ENCODE measurements at places on chromosomes 11 and 22.

- no peak for DNase-seq
These were observed 89.8 kb downstream of the PIWIL4 start for GRCh38 chr11:94656968-94657367.

DNA sequence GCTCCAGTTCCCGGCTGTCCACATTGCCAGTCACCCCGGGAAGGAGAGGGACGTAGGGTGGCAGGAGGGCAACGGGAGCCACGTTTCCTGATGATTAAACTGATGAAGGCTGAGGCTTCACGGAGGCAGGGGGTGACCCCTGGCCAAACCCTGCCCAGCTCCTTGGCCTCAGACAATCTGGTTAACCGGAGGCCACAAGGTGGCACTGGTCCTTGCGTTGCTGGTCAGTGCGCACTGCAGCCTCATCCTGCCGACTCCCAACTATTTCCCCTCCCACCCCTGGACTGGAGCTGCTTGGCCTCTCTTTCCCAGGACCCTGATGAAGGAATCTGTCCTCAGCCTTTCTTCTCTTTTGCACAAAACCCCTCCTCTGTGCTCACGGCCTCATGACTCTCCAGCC, 75.3 kb downstream of the PDE2A start:
- DNase-seq, result peak; percentile 24

DNA sequence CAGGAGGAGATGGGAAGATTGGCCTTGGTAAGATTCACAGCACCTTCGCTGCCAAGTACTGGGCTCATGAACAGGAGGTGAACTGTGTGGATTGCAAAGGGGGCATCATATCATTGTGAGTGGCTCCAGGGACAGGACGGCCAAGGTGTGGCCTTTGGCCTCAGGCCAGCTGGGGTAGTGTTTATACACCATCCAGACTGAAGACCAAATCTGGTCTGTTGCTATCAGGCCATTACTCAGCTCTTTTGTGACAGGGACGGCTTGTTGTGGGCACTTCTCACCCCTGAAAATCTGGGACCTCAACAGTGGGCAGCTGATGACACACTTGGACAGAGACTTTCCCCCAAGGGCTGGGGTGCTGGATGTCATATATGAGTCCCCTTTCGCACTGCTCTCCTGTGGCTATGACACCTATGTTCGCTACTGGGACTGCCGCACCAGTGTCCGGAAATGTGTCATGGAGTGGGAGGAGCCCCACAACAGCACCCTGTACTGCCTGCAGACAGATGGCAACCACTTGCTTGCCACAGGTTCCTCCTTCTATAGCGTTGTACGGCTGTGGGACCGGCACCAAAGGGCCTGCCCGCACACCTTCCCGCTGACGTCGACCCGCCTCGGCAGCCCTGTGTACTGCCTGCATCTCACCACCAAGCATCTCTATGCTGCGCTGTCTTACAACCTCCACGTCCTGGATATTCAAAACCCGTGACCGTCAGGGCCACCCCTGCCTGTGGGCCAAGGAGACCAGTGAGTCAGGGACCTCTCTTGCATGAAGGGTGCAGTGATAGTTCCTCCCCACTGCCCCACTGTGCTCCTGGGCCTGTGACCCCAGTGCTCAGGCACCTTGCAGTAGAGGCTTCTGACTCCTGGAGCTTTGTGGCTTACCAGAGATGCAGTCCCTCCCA, 83.6 kb downstream of the BCR start:
- no peak for DNase-seq

DNA sequence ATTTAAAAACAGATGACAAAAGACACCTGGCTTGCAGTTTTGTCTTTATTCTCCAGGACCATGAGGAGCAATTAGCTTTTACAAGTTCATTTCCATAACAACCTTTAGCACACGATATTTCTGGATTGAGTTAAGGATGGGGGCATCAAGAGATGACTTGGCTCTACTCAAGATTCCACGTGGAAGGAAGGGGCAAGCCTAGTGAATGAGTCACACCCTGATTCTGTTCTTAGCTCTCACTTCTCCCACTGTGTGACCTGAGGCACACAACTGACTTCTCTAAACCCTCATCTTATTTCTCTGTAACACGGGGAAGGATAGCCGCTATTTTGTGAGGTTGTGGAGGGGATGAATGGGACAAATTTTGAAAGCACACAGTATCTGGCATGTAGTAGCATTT, 185.5 kb downstream of the KIRREL3 start:
- DNase-seq, result no peak

DNA sequence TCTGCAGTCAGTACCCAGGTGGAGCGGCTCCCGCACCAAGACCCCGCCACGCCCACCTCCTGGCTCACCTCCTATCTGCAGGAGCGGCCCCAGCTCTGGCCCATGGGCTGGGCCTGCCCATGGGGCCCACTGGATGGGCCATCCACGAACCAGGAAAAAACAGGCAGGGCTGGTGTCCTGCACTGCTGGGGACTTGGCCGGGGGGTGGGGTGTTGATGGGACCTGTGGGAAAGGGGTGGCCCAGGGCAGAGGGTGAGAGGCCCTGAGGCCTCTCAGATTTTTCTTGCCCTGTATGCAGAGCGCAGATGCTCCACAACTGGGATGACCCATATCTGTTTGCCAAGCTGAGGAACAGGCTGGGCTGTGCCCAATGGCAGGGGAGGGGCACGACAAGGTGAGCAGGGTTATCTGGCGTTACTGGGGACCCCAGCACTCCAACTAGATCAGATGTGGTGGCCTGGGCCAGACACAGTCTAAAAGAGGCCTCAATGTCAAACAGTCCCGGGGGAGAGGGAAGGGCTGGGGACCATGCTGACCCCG, 2.7 kb upstream of the PIM3 start:
- no peak for DNase-seq

DNA sequence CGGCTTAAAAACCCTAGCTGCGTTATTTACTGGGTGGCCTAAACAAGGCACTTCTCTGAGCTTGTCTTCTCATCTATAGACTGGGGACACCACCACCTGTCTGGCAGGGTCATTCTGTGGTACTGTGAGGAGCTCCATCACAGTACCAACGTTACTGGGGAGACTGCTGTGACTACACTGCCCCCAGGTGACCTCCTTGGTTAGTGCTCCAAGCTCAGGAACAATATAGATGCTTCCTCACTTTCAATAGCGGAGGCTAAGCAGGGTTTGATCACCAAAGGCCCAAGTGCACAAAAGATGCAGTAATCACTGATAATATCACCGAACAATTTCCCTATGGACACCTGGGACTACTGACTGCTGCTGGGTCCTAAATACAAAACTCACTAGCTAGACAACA, 18.8 kb downstream of the PRPF19 start:
- peak; percentile 51 for DNase-seq

- no peak for DNase-seq
These were observed 56.2 kb downstream of the SLC22A12 start for GRCh38 chr11:64647019-64647779.

- DNase-seq, result peak; percentile 86
These were observed 48.1 kb downstream of the CYTH4 start for GRCh38 chr22:37330200-37331033.

- no peak for DNase-seq
These were observed 817 bp upstream of the IFITM5 start for GRCh38 chr11:299951-300735.
